Caco-2 (cell line): ENCODE measurements at places on chromosomes 12 and 14. TPM values are rescaled to one million over a fixed set of nuclear protein-coding genes. Genes with fewer than 3 reads are reported as not detected.
A peak's percentile ranks its signal among the peaks of the same experiment; 100 is the strongest.

GRCh38 chr12:107657133-107657532 is 28.5 kb upstream of the PWP1 start:
- H3K27ac ChIP-seq, result no peak overlapping the region
- H3K4me1 ChIP-seq, result no peaks in the 10 kb centered on the region
- H3K4me3 ChIP-seq, result no peak overlapping the region
- H3K27me3 ChIP-seq, result no peaks in the 10 kb centered on the region; the same call in 1 of the 2 replicates
- DNase-seq, result no peak

- H3K27me3 ChIP-seq, result no peaks in the 10 kb centered on the region
- H3K36me3 ChIP-seq, result no peaks in the 10 kb centered on the region
- no peak overlapping the region for H3K4me3 ChIP-seq
- peaks cover 27% of the 10 kb centered on the region for H3K4me1 ChIP-seq
- H3K27ac ChIP-seq, result no peak overlapping the region
- DNase-seq, result no peak
Measured at GRCh38 chr12:4311776-4312175, 9.2 kb upstream of the TIGAR start.

DNA sequence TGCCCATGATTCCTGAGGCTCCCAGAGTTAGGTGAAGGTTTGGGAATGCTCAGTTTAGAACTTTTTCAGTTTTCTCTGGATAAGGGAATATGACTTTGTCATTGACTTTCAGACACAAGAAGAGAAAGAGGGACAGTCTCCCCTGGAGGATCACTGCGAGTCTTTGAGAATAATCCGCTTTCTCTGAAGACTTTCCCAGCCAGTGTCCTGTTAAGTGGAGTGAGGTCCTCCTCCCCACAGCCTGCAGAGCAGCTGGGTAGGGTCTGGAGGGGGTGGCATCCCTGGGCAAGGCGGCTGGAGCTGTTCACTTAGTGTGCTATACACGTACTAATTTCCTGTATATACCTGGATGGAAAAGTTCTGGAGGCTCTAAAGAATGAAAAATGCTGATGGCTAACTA is 8.5 kb upstream of the RAB35 start:
- H3K4me3 ChIP-seq, result no peak overlapping the region
- no peak overlapping the region for H3K27ac ChIP-seq
- H3K4me1 ChIP-seq, result no peaks in the 10 kb centered on the region
- DNase-seq, result no peak

DNA sequence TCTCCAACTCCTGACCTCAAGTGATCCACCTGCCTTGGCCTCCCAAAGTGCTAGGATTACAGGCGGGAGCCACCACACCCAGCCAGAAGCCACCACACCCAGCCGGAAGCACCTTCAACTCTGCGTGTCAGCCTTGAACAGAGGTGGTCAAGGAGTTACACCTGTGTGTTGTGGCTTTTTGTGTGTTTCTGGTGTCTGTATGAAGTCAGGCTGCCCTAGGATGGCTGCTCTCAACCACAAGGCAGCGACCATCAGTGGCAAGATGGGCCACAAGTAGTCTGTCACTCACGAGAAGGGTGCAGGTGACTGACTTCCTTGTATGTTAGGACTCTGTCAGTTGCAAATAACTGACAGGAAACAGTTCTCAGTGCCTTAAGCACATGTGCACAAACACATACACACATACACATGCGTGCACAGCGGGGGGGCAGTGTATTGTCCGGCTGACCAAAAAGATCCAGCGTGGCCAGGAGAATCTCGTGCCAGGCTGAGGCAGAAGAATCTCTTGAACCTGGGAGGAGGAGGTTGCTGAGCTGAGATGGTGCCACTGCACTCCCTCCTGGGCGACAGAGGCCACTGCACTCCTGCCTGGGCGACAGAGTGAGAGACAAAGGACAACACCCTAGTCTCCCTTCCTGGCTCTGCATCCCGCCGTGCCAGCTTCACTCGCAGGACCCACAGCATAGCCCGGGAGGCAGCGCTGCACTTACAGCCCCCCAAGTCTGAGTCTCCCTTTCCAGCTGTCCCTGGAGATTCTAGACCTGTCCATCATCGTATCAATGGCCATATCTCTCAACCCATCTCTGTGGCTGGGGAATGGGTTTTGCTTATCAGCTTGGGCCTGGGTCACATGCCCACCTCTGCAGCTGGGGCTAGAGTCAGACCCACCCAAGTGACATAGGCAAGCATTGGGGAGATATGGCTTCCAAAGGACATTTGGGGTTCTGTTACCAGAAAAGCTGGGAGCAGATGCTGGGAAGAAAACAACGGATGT is 13.7 kb downstream of the P2RX4 start:
- peak; percentile 35 for DNase-seq
- peaks cover 2% of the 10 kb centered on the region for H3K36me3 ChIP-seq
- no peaks in the 10 kb centered on the region for H3K27me3 ChIP-seq
- peak overlapping the region; percentile 25 for H3K27ac ChIP-seq

DNA sequence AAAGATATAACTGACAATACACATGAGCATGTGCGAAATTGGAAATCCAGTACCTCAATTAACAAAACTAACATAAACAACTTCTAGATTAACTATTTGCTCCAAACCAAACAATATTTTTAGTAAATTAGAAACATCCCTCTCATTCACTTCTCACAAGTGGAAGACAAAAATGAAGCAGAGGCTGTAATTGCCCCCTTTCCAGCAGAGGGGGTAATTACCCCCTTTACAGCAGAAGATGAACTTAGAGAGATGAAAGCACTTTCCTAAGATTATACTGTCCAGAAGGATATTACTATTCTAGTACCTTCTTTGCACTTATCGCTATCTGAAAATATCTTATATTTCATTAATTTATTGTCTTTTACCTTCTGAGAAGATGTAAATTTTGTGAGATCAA is 1025.2 kb downstream of the FSCB start:
- no peaks in the 10 kb centered on the region for H3K27me3 ChIP-seq
- no peak overlapping the region for H3K4me3 ChIP-seq
- no peak for DNase-seq
- no peak overlapping the region for H3K27ac ChIP-seq
- no peaks in the 10 kb centered on the region for H3K36me3 ChIP-seq

- H3K36me3 ChIP-seq, result no peaks in the 10 kb centered on the region
- H3K27me3 ChIP-seq, result no peaks in the 10 kb centered on the region
- H3K4me1 ChIP-seq, result peaks cover 37% of the 10 kb centered on the region
- H3K4me3 ChIP-seq, result no peak overlapping the region
Measured at GRCh38 chr14:72781561-72782508, 112.1 kb downstream of the DPF3 start.

GRCh38 chr14:51067295-51067694 is 27.6 kb downstream of the TRIM9 start:
- no peaks in the 10 kb centered on the region for H3K27me3 ChIP-seq
- H3K4me1 ChIP-seq, result no peaks in the 10 kb centered on the region
- no peaks in the 10 kb centered on the region for H3K36me3 ChIP-seq

DNA sequence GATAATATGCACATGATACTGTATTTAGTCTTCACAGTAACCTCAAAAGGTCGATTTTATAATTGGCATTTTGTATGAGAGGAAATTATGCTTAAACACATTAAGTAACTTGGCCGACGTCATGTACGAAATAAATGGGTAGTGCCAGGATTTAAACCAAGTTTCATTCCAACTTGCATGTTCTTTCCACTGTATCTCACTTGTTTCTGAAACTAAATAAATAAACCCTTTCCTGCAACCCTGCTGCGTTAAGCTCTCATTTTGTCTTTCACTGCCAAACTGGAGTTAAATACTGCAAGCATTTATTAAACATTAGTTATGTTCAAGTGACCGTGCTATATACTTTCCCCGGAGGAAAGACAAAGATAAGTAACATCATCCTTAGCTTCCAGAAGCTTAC is 293.9 kb upstream of the PRKD1 start:
- H3K36me3 ChIP-seq, result no peaks in the 10 kb centered on the region
- no peak for DNase-seq
- no peaks in the 10 kb centered on the region for H3K27me3 ChIP-seq
- H3K4me1 ChIP-seq, result no peaks in the 10 kb centered on the region
- no peak overlapping the region for H3K4me3 ChIP-seq

DNA sequence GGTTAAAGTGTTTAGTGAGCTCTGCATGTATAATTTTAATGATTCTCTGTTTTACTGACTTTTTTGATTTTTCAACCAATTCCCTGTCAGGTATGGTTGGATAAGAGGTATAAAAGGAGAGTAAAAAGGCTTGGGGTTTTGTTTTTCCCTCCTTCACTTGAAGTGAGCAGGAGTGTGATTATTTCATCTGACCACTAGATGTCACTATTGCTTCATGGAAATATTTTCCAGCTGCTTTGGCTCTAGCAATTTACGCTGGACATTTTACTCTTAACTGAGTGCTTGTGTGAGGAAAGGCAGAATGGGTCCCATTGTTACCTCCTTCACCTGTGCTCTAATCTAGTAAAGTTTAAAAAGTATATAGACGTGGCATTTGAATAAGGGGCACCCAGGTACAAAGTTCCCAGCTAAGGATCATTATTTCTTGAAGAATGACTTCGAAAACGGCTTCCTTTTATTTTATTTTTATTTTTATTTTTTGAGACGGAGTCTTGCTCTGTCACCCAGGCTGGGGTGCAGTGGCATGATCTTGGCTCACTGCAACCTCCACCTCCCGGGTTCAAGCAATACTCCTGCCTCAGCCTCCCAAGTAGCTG is 66.5 kb downstream of the TBC1D30 start:
- peak overlapping the region; percentile 82 for H3K27ac ChIP-seq
- H3K27me3 ChIP-seq, result no peaks in the 10 kb centered on the region
- peak overlapping the region; percentile 18 for H3K4me3 ChIP-seq

TBC1D30 gene
- total RNA-seq, result 10.8 and 10.9 TPM in 2 replicates

SERPINA9 gene
- not detected in 2 replicates for total RNA-seq

CD27 gene
- total RNA-seq, result not detected in 2 replicates

PGF gene
- 8.9 and 9.1 TPM in 2 replicates for total RNA-seq

PTPN21 gene
- 25.2 and 27.7 TPM in 2 replicates for total RNA-seq
